ENCODE measurements at places on chromosomes 13 and 19.

- DNase-seq = no peak
Observed at GRCh38 chr13:27177852-27178251, 6.2 kb upstream of the USP12 start.

- DNase-seq = no peak
Observed at GRCh38 chr19:9735986-9736385, 32.6 kb downstream of the ZNF846 start.

DNA sequence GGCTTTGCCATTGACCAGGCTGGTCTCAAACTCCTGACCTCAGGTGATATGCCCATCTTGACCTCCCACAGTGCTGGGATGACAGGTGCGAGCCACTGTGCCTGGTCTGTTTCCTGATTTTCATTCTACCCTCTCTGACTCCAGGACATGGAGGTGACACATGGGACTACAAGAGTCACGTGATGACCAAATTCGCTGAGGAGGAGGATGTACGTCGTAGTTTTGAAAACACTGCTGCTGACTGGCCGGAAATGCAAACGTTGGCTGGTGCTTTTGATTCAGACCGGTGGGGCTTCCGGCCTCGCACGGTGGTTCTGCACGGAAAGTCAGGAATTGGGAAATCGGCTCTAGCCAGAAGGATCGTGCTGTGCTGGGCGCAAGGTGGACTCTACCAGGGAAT, 40.2 kb downstream of the NLRP5 start:
- no peak for DNase-seq

DNA sequence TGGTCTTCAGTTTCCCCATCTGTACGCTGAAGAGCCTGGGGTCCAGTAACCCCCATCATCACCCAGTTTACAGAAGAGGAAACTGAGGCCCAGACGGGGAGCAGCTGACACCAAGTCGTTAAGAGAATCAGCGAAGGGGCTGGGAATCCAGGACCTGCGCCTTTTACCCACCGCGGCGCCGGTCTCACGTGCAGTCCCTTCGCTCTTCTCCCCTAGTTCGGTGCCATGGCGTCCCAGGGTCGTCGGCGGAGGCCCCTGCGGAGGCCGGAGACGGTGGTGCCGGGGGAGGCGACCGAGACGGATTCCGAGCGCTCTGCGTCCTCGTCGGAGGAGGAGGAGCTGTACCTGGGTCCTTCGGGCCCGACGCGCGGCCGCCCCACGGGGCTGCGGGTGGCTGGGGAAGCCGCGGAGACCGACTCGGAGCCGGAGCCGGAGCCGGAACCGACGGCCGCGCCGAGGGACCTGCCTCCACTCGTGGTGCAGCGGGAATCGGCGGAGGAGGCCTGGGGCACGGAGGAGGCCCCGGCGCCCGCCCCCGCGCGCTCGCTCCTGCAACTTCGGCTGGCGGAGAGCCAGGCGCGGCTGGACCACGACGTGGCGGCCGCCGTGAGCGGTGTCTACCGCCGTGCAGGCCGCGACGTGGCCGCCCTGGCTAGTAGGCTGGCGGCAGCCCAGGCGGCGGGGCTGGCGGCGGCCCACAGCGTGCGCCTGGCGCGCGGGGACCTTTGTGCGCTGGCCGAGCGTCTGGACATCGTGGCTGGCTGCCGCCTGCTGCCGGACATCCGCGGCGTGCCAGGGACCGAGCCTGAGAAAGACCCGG, 698 bp downstream of the BLOC1S3 start:
- peak; percentile 46 for DNase-seq

DNA sequence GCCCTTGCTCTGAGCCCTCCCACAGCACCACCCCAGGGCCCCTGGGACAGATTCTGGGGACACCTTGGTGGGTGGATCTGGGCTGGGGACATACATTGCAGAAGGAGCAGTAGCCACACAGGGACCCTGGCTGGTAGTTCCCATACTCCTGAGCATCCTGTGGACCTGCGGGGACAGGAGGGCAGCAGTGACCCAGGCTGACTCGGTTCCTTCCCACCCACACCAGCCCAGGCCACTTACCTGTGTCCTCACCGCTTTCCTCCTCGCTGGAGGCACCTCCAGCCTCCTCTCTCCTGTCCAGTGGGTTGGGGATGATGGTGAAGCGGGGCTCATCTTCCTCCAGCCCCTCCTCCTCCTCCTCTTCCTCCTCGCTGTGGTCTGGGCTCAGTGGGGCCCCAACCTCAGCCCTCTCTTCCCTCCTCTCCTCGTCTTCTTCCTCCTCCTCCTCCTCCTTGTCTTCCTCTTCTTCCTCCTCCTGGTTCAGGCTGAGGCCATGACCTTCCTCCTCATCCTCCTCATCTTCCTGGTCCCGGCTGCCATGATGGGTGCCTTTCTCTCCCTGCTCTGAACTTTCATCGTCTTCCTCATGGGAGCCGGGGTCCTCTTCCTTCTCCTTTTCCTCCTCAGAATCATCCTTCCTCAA, 1.9 kb downstream of the HRC start:
- DNase-seq = no peak

- no peak for DNase-seq
Observed at GRCh38 chr13:53800011-53800410, 771.4 kb downstream of the OLFM4 start.

DNA sequence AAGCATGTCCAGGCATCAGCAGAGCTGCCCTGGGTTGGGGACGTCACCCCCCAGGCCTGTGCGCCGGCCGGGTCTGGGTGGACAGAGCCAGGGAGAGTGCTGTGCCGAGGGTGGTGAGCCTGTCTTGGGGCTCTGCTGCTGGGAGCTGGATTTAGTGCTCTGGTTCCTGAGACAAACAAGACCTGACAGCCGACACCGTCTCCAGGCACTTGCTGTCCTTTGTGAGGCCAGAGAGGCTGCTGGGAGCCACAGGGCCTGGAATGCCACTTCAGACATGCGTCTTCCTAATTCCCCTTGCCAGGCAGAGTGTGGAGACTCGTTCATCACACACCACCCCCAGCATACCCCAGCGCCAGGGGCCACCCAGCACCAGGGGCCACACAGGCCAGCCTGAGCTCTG, 165.8 kb downstream of the KDM4B start:
- no peak for DNase-seq

GRCh38 chr19:41813911-41814310, 17.5 kb downstream of the CEACAM3 start:
- no peak for DNase-seq

- no peak for DNase-seq
Observed at GRCh38 chr13:42906257-42906656, 85.8 kb downstream of the EPSTI1 start.

GRCh38 chr13:60078226-60078625, 85.5 kb downstream of the DIAPH3 start:
- DNase-seq = no peak

- DNase-seq = no peak
Observed at GRCh38 chr19:16791942-16792341, 37.3 kb upstream of the SIN3B start.

DNA sequence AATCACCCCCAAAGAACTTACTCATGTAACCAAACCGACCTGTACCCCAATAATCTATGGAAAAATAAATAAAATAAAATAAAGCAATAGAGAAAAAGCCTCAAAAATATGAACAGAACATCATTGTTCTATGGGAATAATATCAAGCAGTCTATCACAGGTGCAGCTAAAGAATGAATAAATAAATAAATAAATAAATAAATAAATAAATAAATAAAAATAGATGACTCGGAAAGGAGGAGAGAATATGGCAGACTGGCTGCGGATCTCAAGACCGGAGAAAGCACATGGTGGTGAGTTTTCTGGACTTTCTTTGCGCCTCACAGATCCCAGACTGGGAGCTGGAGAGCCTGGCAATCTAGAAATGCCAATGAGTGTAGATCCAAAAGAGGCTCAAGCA, 22.4 kb upstream of the CEACAM20 start:
- no peak for DNase-seq

GRCh38 chr19:35911173-35911572, 3.1 kb upstream of the TYROBP start:
- DNase-seq = no peak

DNA sequence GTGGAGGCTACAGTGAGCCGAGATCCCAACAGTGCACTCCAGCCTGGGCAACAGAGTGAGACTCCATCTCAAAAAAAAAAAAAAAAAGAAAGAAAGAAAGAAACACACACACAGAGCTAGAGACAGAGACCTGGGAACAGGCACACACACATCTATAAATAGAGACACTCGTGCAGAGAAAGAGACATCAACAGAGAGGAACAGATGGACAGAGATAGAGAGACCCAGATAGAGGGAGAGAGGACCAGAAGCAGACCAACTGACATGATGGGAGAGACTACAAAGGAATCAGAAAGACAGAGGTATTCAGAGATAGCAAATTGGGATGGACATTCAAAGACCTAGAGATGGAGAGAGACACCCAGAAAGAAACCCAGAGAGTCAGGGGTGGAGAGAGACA, 2.1 kb upstream of the CA11 start:
- DNase-seq = no peak

DNA sequence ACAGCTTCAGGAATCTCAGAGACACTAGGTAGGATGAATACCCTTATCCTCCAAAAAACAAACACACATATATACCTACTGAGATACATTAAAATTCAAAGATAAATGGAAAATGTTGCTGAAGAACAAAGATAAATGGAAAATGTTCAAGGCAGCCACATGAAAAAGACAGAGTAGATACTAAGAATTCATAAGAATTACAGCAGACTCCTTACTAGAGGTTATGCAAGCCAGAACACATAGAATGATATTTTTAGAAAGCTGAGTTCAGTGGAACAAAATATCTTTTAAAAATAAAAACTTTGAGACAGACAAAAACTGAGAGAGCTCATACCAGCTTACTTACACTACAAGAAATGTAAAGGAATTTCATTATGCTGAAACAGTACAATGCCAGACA, 35.6 kb downstream of the UCHL3 start:
- no peak for DNase-seq

DNA sequence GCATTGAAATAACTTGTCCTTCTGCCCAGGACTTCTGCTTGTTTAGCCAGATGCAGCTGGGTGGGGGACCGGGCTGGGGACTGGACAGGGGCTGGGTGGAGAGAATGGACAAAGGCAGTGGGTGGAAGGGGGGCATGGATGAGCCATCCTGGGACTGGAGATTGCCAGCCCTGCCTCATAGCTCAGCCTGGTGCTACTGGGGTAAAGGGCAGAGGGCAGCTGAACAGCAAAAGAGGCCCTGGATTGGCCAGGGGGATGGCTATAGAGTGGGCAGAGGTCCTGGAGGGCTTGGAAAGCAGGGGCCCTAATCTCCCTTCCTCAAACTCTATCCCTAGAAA, 17.7 kb upstream of the PLAUR start:
- DNase-seq = no peak

- DNase-seq = no peak
Observed at GRCh38 chr13:62847520-62847919, 1431.9 kb upstream of the PCDH20 start.

DNA sequence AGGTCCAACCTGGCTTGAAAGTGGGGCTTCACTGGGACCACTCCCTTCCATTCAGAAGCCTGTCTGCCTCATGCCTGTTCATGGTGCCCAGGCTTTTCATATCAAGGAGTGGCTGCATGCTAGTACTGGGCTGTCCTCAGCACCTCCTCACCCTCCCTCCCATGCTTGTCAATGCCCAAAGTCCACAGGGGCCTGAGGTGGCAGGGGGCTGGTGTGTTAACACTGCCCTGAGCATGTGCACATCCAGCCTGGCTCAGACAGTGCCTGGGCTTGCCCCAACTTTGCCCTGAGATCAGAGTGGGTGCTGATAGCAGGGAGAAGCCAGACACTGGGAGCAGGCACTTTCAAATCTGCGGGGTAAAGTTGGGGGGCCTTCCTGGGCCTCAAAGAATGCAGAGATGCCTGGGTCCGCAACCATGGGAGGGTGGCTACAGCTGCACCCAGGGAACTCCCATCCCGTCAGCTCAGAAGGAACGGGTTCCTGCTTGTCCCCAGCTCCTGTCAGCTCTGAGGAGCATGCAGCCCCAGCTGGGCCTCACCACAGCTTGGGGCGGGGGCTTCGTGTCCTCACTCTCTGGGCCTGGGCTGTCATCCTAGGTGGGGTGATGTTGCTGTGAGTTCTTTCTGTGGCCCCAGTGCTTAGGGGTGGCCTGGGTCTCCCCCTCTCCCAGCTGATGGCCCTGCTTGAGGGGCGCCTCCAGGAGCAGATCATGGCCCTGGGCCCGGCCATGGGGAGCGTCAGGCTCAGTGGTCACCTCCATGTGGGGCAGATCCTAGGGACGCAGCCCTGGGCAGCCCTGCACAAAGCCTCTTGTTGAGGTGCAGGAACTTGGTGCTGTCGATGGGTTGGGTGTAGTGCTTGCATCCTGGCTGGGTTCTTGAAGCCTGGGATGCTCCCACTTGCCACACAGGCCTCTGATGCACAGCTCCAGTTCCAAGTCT, 830.6 kb upstream of the SLITRK5 start:
- no peak for DNase-seq

DNA sequence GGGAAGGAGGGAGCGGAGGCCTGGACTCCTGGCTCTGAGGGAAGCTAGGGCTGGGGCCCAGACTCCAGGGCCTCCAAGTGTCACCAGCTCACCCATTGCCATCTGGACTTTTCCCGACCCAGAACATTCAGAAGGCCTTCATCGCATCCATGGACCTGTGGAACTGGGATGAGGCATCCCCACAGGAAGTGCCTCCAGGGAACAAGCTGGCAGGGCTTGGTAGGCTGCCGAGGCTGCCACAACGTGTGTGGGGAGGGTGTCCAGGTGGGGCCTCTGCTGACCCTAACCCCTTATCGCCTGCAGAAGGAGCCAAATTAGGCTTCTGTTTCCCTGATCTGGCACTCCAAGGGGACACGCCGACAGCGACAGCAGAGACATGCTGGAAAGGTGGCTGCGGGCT, 767 bp downstream of the ETV2 start:
- DNase-seq = no peak

- no peak for DNase-seq
Observed at GRCh38 chr19:13370948-13371347, 135.3 kb downstream of the CACNA1A start.

DNA sequence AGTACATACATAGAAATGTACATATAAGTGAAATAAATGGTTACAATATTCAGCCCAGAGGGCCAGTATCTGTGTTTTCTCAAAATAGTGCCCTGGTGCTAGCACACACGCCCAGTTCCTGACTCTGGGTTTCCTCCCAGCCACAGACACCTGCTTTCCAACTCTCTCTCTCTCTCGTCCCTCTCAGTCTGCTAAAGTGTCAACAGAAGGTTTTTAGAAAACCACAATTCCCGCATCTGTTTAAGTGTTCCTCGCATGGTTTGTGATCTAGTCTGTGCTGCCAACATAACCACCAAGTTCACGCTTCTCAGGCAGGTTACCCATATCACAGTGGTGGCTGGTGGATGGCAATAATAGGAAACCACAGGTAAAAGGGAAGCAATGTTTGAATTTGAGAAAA, 17.8 kb upstream of the UPF3A start:
- DNase-seq = no peak

- DNase-seq = peak; percentile 50
Observed at GRCh38 chr19:49114630-49115363, 627 bp downstream of the LIN7B start.

GRCh38 chr13:112158961-112159360, 92.0 kb downstream of the SOX1 start:
- DNase-seq = no peak

DNA sequence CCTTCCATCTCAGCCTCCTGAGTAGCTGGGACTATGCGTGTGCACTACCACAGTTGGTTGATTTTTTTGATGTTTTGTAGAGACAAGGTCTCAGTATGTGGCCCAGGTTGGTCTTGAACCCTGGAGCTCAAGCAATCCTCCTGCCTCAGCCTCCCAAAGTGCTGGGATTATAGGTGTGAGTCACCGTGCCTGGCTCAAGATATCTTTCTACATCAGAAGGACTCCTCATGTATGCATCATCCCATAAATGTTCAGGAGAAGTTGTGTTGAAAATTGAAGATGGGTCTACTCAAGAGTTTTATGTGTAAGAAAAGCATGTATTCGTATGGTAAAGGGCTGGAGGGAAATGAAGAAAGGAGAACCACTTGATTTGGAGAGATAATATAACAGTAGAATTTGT, 71.8 kb upstream of the STK24 start:
- no peak for DNase-seq

GRCh38 chr19:10262771-10263170, 8.1 kb upstream of the ICAM1 start:
- DNase-seq = no peak

Data from activated naive CD4-positive, alpha-beta T cell treated with Interleukin-2 at 50 U/mL for 16 hours (primary cell).